ENCODE measurements at places on chromosomes 6 and 20. TPM values are rescaled to one million over a fixed set of nuclear protein-coding genes. Genes with fewer than 3 reads are reported as not detected.

NRSN1 gene
- 0.17 TPM for total RNA-seq

FBXO9 gene
- 78.5 TPM for total RNA-seq

GRM1 gene
- 0.43 TPM for total RNA-seq

STMND1 gene
- 0.43 TPM for total RNA-seq

BIRC7 gene
- not detected for total RNA-seq

CRNKL1 gene
- total RNA-seq = 23.6 TPM

TGM2 gene
- 28.6 TPM for total RNA-seq

DNAH8 gene
- 0.05 TPM for total RNA-seq

BPIFA1 gene
- 0.69 TPM for total RNA-seq

DNA sequence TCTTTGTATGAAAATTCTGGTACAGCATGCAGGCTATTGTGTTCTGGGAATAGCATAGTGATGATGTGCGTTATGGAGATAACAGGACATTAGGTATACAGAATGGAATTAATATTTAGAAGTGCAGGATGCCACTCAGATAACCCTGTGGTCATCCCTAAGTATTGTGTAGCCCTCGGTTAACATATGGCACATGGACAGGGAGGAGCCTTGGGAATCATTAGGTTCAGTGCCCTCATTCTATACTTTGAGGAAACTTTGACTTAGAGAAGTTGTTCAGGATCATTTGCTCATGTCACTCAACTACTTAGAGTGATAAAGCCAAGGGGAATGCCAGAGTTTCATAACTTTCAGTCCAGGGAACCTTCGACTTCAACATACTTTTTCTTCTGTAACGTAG, 185.9 kb downstream of the UST start:
- no peak for DNase-seq

- no peak for DNase-seq
Observed at GRCh38 chr20:57831326-57831992, 121.6 kb upstream of the PMEPA1 start.

DNA sequence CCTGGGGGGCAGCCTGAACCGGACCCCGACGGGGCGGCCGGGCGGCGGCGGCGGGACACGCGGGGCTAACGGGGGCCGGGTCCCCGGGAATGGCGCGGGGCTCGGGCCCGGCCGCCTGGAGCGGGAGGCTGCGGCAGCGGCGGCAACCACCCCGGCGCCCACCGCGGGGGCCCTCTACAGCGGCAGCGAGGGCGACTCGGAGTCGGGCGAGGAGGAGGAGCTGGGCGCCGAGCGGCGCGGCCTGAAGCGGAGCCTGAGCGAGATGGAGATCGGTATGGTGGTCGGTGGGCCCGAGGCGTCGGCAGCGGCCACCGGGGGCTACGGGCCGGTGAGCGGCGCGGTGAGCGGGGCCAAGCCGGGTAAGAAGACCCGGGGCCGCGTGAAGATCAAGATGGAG, 636 bp downstream of the SRF start:
- no peak for DNase-seq

DNA sequence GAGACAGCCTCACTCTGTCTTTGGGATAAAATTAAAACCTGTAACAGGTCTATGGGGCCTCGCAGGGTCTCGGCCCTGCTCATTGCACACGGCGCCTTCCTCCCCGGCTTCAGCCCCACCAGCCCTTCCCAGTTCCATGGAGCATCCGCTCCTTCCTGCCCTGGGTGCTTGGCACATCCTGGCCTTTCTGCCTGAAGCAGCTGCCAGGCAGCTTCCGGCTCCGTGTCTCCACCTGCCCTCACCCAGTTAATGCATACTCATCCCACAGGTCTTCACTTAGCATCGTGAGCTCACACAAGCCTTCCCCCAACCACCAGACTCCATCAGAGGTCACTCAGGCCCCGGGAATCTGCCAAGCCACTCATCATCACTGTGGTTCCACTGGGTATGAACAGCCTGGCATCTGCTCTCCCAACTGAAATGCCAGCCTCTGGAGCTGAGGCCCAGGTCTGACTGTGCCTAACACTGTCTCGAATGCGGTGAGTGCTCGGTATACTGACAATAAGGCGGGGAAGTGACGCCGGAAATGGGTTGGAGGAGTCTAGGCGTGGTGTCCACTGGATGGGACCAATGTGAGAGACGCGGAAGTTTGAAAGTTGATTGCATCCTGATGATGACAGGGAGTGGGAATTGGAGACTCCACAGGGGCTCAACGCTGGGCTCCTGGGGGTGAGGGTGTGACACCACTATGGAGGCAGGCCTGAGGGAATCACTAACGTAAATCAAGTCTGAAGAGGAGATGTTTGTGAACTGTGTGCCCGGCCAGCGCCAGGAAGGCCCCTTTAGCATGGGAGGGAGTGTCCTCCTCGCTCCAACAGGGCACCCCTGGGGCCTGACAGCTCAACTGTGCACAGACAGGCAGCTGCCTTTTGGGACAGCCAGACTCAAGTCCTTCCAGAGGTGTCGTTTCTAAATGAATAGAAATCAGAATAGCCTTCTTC, 245.8 kb downstream of the TTLL2 start:
- peak; percentile 62 for DNase-seq

DNA sequence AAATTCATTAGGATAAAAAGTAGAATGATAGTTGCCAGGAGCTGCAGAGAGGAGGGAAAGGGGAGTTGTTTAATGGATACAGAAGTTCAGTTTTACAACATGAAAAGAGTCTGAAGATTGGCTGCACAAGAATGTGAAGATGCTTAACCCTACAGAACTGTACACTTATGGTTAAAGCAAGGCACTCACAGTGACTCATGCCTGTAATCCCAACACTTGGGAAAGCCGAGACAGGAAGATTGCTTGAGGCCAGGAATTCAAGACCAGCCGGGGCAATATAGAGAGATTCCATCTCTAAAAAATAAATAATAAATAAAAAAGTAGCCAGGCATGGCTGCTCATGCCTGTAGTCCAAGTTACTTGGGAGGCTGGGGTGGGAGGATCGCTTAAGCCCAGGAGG, 174.0 kb downstream of the TASP1 start:
- DNase-seq = no peak

DNA sequence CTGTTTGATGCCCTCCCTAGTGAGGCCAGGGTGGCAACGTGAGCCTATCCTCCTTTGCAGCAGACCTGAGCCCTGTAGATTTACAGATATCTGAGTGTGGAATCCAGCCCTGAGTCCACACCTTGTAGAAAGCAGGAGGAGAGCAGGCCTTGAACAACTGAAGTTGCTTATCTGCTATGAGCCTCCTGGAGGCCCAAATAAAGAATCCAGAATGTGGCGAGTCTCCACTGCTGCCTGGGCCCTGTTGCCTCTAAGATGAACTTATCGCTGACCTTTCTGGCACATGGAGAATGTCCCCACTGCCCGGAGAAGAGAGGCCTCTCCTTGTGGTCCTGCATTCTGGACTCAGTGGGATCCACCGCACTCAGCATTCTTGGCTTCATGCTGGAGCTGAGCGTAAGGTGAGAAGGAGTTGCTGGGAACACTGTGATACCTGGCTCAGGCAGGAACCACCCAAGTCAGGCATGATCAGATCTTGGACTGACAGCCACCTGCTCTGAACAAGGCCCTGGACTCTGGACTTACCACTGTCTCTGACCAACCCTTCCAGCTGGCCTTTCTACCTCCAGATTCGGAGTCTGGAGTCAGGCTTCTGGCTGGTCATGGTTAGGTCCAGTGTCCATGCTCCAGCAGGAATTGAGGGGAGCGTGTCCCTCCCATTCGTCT, 5.8 kb upstream of the MANBAL start:
- no peak for DNase-seq

DNA sequence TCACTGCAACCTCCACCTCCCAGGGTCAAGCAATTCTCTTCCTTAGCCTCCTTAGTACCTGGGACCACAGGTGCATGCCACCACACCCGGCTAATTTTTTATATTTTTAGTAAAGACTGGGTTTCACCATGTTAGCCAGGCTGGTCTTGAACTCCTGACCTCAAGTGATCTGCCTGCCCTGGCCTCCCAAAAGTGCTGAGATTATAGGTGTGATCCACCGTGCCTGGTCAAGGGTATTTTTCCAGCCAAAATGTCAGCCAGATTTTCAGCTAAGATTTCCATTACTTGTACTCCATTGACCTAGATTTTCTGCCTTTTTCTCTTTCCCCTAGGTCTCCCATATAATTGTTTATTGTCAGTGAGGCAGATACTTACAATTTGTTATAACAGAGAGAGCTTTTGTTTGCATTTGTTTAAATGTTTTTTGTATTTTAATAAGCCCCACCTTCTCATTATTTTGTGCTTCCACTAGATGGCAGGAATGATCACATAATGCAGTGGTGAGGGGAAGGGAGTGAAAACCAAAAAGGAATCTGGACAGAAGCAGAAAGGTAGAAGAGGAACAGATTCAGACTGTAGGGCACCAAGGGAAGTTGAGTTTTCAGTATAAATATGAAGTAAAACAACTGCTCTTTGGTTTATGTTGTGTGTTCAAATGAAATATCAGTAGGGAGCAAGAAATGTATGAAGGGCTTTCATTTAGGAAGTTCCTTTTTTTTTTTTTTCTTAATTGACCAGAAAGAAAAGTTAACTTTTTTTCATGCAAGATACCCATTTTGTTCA, 29.7 kb downstream of the RPF2 start:
- DNase-seq = no peak

- no peak for DNase-seq
Observed at GRCh38 chr6:166852451-166852975, 103.8 kb downstream of the RNASET2 start.

DNA sequence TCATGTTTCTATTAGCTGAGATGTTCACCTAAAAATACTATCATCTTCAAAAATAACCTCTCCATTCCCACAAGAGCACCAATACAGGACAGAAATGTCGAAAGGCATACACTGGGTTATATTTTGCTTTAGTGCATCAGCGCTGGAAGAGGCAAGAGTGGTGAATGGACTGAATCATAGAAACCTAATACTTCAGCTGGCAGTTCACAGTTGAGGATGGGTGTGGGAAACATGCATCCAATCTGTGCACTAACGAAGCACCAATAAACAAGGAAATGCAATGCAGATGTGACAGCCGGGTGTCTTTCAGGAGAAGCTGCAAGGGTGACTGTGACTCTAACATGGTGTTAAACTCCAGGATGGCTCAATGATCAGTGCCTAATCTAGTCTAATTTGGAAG, 365.8 kb downstream of the ESR1 start:
- DNase-seq = no peak

DNA sequence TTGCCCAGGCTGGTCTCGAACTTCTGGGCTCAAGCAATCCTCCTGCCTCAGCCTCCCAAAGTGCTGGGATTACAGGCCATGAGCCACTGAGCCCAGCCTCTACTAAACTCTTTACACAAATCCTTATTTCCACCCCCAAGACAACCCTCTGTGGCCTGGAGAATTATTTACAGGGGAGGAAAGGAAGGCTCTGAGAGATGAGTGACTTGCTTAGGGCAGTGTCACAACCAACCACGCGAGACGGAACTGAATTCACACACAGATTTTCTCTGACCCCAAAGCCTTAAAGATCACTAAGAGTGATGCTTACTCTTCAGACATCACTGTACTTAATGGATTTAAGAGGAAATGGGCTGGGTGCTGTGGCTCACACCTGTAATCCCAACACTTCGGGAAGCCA, 86.2 kb downstream of the RIPOR3 start:
- DNase-seq = no peak

DNA sequence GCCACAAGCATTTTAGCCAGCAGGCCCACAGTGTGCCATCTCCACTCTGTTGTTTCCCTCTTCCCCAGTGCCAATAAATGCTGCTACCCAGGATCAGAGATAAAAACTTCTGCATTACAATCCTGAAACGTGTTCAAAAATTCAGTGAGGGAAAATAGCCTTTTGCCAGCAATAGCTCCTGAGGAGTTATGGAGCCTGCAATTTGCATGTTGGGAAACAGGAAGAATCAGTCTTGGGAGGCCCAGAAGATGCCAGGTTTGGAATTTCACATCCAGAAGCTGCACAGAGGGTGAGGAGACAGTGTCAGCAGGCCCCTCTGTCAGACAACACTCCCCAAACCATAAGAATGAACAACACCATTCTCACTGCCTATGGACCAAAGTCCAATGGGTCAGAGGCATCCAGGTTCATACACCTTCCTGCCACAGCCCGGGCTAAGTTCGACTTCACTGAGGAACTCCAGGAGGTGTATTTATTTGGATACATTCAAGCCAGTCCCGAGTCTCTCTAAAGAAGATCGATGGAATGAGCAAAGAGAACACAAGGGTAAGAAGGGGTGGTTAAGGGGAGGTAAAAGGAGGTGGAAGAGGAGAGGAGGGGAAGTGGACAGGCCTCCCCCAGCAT, 20.8 kb downstream of the RRBP1 start:
- no peak for DNase-seq

- no peak for DNase-seq
Observed at GRCh38 chr20:48604426-48604825, 223.4 kb downstream of the PREX1 start.

GRCh38 chr6:133432021-133432989, 191.1 kb downstream of the EYA4 start:
- DNase-seq = no peak

- DNase-seq = no peak
Observed at GRCh38 chr20:965956-966355, 36.2 kb downstream of the RSPO4 start.

- no peak for DNase-seq
Observed at GRCh38 chr6:140105857-140106256, 731.4 kb upstream of the CITED2 start.

GRCh38 chr6:44004625-44005506, 122.4 kb downstream of the MRPL14 start:
- no peak for DNase-seq

DNA sequence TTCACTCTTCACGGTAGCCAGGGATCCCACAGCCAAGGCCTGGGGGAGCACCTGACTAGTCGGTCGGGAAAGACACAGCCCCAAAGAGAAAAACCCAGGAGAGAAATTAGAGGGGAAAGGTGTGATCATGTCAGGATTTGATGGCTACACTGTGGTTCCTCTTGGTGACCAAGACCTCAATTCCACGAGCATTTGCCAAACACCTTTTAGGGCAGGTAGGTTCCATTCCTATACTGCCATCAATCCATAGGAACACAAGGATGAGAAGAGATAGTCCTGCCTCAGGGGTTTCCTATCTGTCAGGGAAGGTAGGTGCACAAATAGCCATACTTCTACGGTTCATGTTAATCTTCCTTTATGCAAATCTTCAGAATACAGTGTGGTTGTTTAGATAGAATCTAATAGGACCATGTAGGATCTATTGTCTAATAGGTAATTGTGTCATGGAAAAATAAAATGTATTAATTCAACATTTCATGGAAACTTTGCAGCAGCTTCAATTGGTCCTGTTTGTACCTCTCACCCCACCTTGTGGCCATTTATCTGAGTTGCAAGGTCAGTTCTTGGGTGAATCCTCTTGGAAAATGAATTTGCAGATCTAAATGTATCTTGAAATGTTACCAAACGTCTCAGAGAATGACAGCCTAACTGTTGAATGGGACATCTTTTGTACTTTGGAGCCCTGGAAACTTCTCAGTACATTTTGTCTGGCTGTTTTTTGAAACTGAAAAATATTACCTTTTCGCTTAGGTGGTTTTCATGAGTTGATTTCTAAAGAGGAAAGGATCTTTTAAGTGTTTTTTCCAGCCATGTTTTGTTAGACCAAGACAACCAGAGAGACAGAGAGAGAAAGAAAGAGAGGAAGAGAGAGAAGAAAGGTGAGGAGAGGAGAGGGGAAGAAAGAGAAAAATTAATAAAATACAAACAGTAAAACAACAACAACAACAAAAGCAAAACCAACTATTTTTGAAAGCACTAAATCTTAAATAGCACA, 33.7 kb upstream of the IYD start:
- DNase-seq = no peak

- no peak for DNase-seq
Observed at GRCh38 chr20:60490217-60491050, 532.2 kb downstream of the CDH26 start.
